Activated CD8-positive, alpha-beta memory T cell treated with anti-CD3 and anti-CD28 coated beads, Interleukin-2, amount 50 U/mL, for 48 hours (primary cell): ENCODE measurements at places on chromosomes 4 and X.

- no peak for DNase-seq
These were observed 150.5 kb upstream of the DDIT4L start for GRCh38 chr4:100340512-100341485.

GRCh38 chr4:123554801-123555232 lies 158.2 kb downstream of the SPRY1 start:
- no peak for DNase-seq

DNA sequence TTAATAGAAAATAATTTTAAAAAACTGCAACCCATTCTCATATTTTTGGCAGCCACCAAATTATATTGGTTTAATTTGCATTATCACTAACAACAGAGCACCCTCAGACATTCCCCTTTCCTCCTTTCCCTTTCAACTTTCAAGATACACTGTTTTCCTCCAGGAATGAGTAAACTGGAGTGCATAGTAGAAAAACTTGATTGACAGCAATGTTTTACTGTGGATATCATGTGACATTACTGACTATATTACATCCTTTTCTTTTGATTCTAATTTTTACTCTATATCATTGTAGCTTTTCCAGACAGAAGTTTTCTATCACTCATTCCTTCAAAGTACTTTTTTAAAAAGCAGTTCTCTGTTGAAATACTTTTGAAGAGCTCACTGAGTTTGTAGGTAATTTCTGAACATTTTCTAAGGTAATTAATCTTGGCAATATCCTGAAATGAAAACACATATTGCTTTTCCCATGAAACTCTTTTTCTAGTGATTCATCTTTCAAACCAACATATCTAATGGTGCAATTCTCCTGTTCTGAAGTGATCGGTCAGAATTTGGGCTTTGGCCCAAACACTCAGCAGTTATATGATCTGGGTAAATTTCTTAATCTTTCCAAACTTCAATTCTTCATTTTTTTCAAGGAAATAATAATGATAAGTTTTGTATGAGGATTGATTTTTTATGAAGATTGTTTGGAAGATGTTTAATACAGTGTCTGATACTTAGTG lies 920.4 kb upstream of the EPHA5 start:
- no peak for DNase-seq

- DNase-seq: no peak
These were observed 22.9 kb upstream of the COX7B2 start for GRCh38 chr4:46931981-46932380.

- no peak for DNase-seq
These were observed 54.9 kb upstream of the PDE5A start for GRCh38 chr4:119683518-119683917.

DNA sequence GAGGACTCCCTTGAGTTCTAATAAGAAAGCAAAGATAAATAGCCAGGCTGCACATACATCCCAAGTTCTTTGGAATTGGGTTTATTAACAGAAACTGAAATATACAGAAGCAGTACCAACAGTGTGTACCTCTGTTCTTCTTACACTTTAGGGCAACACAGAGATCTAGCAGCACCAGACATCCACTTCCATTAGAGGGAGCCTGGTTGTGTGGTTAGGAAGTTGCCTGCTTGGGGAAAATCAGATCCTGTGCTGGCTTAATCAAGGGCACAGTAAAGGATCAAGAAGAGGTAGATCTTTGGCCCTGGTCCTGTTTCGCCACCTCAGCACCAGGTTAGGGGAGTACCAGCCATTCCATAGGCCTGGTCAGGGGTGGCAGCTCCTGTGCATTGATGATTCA lies 231.1 kb upstream of the ARHGAP24 start:
- DNase-seq: no peak

DNA sequence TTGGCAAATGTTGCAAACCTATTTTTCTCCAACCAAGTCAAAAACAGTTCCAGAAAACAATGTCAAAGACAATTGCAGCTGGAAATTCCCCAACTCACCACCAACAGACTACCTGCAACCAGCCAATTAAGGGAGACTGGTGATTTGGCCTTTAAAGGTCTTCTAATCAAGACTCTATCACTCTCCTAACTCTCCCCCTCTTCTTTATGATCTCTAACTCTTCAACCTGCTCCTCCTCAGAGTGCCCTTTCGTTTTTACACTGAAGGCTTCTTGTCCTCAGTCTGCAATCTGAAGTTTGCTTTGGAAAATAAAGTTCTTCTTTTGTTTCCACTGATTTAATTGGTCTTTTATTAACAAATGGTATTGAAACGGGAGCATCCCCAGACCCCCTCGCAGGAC lies 203.9 kb downstream of the TECRL start:
- DNase-seq: no peak

DNA sequence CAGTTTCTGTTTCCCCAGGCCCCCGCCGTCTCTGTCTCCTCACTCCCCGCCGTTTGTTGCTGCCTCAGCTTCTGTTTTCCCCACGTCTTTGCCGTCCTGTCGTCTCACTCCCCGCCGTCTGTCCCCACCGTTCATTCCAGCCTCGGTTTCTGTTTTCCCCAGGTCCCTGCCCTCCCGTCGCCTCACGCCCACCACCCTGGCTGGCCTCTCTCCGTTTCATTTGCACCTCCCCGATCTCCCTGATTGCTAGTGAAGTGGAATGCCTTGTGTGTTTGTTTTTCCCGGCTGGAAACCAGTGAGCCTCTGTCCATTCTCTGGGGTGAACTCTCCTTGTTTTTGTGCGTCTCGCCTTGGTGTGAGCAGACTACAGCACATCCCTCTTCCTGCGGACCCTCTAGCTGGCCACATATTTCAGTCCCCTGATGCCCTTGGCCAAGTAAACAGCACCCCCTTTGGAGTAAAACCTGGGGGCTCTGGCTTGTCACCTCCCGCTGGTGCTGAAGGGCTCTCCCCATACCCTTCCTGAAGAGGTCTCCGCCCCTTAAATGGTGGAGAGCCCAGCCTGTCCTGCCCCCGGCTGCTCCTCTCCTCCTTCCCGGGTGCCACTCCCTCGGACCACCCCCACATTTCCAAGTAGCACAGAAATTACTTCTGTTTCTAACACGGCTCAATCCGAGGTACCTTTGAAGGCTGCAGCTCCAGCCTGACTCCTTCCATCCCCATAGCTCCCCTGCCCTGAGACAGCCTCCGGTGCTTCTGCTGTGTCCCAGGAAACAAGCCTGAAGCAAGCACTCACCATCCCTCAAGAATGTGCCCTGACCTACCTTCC lies 13.2 kb downstream of the TMEM175 start:
- no peak for DNase-seq

DNA sequence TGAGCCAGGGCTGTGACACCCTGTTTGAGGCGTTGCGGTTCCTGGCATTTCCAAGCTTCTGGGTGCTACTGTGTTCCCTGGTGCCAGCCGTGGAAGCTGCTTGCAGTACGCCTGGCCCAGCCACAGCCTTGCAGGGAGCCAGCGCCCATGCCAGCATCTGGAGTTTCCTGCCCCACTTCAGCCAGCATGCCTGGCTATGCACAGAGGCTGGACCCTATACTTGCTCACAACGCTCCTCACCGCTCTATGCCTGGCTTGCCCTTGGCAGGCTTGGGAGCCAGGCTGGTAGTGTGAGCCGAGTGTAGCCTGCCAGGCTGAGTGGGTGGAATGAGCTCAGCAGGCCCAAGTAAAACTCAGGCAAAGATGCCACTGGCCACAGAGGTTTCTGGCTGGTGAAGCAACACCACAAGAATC lies 22.4 kb downstream of the PRRG1 start:
- no peak for DNase-seq

- no peak for DNase-seq
These were observed 228.2 kb upstream of the TENM3 start for GRCh38 chr4:182015014-182015413.

GRCh38 chr4:89382439-89382838 lies 74.8 kb upstream of the GPRIN3 start:
- DNase-seq: no peak

DNA sequence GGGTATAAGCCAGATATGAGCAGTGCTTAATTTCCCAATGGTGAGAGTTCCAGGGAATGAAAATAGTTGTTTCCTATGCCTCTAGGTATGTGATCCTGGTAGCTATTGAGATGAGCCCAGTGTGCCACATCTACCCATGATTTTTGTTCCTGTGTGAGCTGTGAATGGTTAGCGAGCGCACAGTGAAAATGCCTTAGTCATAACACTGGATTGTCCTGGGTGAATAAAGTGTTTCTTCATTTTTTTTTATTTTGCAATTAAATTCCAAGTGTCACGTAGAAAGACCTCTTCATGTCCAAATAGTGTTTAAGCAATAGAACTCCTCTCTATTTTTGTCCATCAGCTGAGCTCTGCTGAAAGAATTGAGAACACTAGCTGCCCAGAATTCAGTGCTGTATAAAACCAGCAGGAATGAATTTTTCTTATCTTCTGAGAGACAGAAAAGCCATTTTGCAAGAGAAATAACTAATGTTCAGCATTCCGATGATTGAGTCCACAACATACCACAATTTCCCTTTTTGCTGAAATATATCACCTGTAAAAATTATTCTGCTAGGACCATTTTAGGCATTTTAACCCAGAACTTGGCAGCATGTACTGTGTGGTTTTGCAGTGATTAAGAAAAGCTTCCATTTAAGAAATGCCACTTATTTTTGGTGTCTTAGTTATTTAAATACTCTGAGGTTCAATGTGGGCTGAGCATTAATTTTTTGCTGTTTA lies 5.6 kb downstream of the MAOA start:
- no peak for DNase-seq

DNA sequence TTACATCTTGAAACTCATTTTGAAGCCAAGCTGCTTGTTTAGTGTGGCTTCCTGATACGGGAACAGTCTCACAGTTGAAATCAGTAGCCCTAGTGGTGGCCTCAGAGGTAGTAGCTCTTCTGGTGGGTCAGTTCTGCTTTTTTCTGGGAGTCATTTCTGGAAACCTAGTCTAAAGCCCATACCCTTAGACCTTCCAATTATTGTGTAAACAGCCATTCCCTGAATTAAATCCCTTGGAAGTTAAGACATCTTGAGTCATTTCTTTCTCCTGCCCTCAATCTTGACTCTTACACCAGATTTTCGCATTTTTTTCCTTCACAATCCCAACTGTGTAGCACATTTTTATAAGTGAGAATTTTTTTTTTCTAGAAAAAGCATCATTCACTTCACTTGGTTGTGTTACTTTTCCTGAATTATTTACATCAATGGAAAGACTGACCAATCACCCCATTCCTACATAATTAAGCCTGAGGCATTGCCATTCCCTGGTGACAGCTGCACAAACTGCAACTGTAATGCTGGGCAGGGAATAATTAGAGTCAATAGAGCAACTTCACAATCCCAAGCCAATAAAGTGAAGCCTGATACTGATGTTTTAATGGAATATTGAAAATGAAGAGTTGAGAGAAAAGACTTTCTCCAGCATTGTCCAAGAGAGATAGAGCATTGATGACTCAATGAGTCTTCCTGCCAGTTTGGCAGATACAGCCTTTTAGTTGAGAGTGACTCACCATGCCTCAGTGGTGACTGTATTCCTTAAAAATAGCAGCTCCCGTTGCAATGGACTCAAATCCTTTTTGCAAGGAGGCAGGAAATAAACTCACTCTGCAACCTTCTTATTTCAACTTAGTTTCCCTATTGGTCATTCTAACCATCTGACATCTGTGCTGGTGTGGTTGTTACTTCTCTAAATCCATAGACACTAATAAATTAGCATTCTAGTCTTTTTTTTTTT lies 13.0 kb upstream of the SEPSECS start:
- DNase-seq: no peak

GRCh38 chrX:150903110-150903508 lies 4.6 kb upstream of the CD99L2 start:
- DNase-seq: no peak

DNA sequence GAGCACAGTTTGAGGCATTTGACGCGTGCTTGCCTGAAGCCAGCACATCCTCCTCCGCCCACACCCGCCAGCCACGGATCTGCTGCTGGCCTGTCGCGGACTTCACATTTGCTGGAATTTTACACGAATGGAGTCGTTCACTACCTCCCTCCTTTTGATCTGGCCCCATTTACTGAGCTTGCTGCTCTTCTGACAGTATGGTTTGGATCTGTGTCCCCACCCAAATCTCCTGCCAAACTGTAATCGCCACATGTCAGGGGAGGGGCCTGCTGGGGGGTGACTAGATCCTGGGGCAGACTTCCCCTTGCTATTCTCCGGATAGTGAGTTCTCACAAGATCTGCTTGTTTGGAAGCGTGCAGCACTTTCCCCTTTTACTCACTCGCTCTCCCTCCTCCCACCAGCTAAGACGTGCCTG lies 19.9 kb upstream of the CPLX1 start:
- no peak for DNase-seq

DNA sequence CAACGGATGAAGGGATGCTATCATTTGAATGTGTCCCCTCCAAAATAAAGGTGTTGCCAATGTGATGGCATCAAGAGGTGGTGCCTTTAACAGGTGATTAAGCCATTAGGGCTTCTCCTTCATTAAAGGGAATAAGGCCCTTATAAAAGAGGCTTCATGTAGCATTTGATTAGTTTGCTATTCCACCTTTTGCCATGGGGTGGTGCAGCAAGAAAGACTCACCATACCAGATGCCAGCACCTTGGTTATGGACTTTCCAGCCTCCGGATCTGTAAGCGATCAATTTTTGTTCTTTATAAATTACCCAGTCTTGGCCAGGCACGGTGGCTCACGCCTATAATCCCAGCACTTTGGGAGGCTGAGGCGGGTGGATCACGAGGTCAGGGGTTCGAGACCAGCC lies 7.9 kb upstream of the SLC25A43 start:
- no peak for DNase-seq
